ENCODE measurements at places on chromosomes 4 and X.

DNA sequence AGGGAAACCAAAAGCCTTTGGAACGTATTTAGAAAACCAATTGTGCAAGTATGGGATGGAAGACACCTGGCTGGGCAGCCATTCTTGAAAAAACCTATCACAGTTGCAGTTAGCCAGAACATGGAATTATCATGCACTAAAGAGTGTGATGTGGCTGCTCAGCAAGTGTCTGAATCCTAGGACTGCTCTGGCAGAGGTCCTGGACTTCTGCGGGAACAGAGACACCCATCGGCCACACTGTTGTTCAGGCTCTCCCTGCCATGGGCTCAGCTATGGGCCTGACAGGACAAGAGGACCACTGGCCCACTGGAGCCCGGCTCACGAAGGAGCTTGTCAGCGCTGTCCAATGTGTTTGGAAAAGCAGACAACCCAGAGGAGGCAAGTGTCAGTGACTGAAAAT lies 115.7 kb upstream of the GPC4 start:
- DNase-seq, result no peak

DNA sequence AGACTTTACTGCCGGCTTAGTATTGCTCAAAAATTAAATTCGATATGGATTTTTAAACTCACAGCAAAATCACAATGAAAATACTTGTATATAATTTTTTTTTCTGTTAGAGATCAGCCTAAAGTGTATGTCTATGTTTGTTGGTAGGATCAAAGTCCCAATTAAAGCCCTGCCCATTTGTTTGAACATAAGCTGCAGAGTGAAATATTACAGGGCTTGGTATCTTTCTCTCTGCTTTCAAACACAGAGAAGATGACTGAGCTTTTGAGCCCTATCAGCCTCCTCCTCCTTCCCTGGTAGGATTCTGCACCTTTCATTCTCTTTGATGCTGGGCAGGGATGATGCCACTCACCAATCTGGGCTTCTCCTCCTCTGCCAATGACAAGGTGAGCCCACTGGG lies 345.4 kb downstream of the PPP1R2C start:
- DNase-seq, result no peak

- no peak for DNase-seq
Observed at GRCh38 chr4:184464759-184465454, 9.4 kb downstream of the IRF2 start.

DNA sequence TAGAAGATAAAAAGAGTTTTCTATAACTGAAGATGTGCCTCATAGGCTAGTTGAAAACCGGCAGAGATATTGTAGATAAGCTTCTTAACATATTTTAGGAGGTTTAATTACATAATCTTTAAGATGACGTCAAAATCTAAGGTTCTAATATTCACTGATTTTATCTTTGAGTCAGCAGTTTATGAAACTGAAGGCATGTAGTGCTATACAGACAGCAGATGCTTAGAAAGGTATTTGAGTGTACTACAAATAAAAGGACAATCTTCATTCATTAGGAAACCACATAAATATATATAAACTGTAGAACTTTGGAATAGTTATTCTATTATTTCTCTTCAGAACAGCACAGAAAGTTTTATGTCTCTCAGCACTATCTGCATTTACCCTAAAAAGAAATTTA lies 504.8 kb downstream of the IL15 start:
- DNase-seq, result no peak

DNA sequence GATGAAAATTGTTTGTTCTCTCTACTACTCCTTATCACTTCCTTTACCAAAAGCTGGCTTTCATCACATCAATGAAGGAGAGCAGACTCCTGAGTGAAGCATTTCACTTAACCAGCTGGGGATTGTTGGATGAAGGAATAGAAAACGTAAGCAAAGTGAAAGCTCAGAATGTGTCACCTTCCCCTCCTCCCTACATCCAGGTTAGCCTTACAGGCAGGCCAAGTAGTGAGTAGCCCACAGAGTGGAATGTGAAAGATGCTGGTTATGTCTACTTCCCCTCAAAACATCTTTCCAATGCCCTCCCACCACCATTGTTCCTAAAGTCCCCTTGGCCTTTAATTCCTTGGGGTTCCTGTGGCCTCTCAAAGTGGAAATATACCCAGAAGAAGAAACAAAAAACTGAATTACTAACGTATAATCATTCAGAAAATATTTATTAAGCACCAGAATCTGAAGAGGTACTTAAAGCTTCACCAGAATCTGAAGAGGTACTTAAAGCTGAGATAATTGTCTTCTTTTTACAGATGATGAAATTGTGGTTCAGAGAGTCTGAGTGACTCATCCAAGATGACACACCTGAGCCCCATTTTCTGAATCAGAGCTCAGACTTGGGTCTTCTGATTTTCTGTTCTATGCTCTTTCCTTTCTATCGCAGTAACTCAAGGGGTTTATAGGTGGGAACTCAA lies 6.5 kb downstream of the P2RY4 start:
- DNase-seq, result no peak

DNA sequence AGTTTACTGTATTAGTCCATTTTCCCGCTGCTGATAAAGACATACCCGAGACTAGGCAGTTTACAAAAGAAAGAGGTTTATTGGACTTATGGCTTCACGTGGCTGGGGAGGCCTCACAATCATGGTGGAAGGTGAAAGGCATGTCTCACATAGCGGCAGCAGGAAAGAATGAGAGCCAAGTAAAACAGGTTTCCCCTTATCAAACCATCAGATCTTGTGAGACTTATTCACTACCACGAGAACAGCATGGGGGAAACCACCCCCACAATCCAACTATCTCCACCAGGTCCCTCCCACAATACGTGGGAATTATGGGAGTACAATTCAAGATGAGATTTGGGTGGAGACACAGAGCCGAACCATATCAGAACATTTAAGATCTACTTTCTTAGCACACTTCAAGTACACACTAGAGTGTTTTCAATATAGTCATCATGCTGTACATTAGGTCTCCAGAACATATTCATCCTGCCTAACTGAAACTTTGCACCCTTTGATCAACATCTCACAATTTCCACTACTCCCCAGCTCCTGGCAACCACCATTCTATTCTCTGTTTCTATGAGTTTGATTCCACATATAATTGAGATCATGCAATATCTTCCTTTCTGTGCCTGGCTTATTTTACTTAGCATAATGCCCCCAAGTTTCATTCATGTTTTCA lies 341.0 kb downstream of the ARHGAP24 start:
- DNase-seq, result no peak

Data from activated T-helper 1 cell treated with anti-CD3 and anti-CD28 coated beads, Interleukin-2, amount 50 U/mL, for 16 hours (primary cell).